Activated CD4-positive, alpha-beta T cell treated with anti-CD3 and anti-CD28 coated beads, Interleukin-2, amount 50 U/mL, for 1 hour (primary cell): ENCODE measurements at places on chromosomes 1 and 21.

DNA sequence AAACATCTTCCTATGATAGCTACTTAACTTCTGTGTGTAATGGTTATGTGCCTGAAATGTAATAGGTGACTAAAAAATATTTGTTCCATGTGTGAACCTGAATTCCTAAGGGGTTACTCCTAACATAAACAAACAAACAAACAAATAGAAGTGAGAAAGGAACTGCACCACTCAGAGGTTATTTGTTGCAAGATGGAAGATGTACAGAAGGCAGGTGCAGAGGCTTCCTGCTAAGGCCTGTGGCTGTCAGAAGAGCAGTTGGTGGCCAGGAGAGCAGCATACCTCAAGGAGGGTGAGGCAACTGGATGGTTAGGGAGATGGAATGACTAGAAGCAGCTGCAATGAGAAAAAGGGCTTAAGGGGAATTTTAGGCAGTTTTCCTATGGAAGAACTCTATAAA lies 940.6 kb downstream of the TTLL7 start:
- DNase-seq: no peak

DNA sequence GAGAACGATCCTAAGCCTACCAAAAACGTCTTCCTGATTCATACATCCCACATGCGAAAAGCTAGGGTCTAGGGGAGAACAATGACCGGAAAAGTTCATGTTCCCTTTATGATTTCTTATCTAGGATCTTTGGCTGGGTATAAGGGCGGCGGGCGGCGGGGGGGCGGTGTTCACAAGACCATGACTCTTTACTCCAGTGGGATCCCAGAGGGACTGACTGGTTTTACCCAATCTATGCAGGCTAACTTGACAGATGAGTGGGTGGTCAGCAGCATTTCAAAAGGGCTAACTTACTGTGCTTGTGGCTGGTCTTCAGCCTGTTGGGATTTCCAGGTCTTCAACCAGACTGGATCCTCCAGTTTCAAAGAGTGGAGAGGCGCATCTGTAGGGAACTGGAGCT lies 40.3 kb downstream of the CNIH3 start:
- DNase-seq: no peak

- DNase-seq: no peak
Measured at GRCh38 chr1:178937695-178938094, 66.8 kb upstream of the ANGPTL1 start.

- no peak for DNase-seq
Measured at GRCh38 chr1:12029720-12030339, 10.5 kb downstream of the MIIP start.

DNA sequence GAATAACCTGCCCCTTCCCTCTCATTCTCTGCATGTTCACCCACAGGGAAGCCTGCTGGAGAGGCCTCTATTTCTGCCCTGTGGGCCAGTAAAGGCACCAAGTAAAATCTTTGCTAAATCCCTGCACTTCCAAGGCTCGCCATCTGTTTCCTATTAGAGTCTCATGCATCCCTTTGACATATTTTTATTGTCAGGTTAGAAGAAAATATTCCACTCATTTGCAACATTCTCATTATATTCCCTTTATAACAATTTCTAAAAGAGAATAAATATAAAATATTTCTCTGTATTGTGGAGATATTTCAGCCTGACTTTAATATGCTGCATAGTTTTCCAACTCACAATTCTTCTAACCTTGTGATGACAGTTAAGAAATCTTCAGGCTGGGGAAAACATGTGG lies 340.4 kb upstream of the VAMP3 start:
- DNase-seq: no peak

DNA sequence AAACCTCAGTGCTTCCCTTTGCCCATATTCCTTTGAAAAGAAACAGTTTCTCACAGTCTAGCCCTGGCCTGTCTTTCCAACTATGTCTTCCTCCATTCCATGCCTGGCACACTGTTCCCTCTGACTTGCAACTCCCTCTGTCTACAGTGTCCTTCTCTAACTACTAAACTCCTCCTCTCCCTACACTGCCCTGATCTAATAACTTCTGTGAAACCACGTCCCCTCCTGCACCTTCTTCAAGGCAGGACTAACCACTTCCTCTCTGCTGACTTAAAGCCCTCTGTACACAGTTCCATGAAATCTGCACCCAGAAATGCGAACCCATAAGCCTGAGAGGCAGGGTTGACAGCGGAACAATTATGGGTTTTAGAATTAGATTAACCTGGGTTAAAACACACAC lies 62.2 kb upstream of the ATP1B1 start:
- DNase-seq: no peak

DNA sequence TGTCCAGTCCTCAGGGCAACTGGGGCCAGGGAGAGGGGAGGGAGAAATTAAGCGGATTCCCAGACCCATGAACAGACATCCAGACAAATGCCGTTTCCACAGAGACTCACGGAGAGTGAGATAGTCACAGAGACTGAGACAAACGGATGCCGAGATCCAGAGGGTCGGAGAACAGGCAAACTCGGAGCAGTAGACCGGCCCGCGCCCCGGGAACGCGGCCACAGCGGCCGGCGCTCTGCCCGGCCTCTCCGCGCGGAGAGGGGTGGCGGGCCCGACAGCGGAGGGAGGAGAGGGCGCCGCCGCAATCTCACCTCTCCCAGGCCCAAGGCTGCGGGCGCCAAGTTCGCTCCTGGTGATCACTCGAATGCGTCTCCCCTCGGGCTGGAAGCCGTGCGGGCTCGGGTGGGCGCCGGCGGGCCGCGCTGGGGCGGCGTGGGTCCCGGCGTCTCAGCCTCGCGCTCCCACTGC lies 831 bp upstream of the FOXD2 start:
- no peak for DNase-seq

DNA sequence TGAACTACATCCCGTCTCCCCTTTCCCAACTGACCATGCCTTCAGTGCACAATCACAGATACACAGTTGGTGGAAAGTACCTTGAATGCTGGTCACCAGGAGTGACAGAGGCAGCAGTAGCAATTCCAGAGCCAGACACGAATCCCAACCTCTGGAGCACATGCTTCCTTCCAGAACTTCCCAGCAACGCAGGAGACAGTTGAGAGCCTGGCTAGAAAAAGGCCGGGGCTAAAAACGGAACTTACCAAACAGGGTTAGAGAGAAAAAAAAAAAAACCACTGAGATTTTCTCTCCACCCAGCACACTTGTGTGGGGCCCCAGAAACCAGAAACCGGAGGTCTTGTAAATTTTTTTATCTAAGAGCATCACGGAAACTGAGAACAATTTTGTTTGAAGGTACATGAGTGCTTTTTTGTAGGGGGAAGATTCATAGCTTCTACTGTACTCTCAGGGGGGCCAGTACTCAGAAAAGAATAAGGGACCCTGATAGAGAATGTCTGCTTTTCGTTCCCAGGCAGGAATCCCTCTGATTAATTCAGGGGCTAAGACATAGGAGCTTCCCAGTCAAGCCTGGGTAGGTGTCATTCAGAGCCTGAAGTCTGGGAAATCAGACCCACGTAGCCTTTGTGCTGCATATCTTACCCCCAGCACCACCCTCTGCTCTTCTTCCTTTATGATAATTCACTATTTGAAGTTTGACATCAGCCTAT lies at the start of gene CD48:
Gene CD48 (minus strand): TSS at position 221 of the 710 bp plus-strand sequence. CDS start 59 bp downstream, at position 162.
- DNase-seq: peak; percentile 31

- DNase-seq: no peak
Measured at GRCh38 chr1:117654493-117655219, 48.8 kb downstream of the TENT5C start.

DNA sequence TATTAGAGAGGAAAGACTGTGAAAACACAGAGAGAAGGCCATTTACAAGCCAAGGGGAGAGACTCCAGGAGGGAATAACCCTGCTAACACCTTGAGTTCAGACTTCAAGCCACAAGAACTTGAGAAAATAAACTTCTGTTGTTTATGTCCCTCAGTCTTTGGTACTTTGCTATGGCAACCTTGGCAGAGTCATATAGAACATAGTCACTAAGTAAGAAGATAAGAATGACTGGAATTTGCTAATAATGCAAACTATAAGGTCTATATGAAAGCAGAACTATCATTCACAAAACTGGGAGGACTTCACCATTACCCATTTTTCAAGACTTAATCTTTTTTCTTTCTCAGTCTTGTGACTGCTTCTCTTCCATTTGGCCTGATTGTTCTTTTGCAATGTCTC lies 767.3 kb upstream of the ADAMTS5 start:
- DNase-seq: no peak

- no peak for DNase-seq
Measured at GRCh38 chr1:205074513-205074912, 9.7 kb downstream of the TMEM81 start.

DNA sequence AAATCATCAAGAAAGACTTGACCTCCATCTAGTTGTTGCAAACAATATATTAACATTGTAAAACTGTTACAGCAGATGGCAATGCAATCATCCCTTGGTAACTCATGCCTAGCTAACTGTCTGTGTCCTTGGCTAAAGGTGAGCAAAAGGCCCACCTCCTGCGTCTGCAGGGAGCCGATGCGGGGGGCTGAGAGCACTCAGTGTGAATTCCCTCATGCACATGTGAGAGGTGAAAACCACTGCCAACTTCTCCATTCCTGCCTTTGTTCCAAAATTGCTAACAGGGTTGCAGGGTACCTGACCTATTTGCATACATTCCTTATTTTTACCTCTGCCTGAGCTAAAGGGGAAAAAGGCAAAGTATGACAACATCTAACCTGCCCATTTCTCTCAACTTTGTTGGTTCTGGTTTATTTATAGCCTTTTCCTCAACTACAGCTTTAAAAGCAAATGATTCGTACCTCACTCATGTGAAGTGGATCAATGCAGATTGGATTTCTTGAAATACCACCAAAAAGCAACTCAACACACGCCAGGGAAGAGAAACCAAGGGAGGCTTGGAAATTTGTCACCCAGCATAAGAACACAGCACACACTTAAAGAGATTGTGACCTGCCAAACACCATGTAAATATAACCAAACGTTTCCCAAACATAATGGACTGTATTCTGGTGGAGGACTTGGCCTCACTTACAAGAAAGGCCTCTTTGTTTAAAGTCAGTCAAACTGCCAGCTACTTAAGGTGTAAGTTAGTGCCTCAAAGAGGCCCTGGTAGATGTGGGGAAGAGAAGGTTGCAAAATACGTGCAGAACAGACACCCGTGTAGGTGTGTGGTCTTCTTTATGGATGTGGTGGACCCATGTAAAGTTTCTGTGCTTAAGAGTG lies 651.0 kb downstream of the SMYD3 start:
- no peak for DNase-seq

- no peak for DNase-seq
Measured at GRCh38 chr1:74650561-74650960, 23.0 kb downstream of the ERICH3 start.
